A375 (cell line): ENCODE measurements at places on chromosomes 11 and 22. TPM values are rescaled to one million over a fixed set of nuclear protein-coding genes. Genes with fewer than 3 reads are reported as not detected.

POGLUT3 gene
- total RNA-seq = 19.7 and 22.0 TPM in 2 replicates

GLYATL2 gene
- total RNA-seq = 0.66 and 1.4 TPM in 2 replicates

SAA1 gene
- total RNA-seq = not detected in 2 replicates

CASP1 gene
- not detected in 2 replicates for total RNA-seq

MUC15 gene
- total RNA-seq = 3.7 and 4.2 TPM in 2 replicates

MRGPRX4 gene
- total RNA-seq = 1.2 and 1.5 TPM in 2 replicates

RAG1 gene
- total RNA-seq = 0.45 and 0.69 TPM in 2 replicates

SLC17A6 gene
- not detected in 2 replicates for total RNA-seq

PGR gene
- not detected in 2 replicates for total RNA-seq

C22orf15 gene
- total RNA-seq = not detected in 2 replicates

MED17 gene
- total RNA-seq = 42.4 and 46.8 TPM in 2 replicates

SCUBE1 gene
- not detected in 2 replicates for total RNA-seq

PDGFB gene
- 3.8 and 5.5 TPM in 2 replicates for total RNA-seq

ALKBH3 gene
- 47.5 and 53.0 TPM in 2 replicates for total RNA-seq

CATSPERZ gene
- total RNA-seq = 1.9 and 3.7 TPM in 2 replicates

TIMP3 gene
- 319 and 337 TPM in 2 replicates for total RNA-seq

CXCR5 gene
- not detected in 2 replicates for total RNA-seq

KCTD14 gene
- total RNA-seq = not detected in 2 replicates

OR2AG1 gene
- total RNA-seq = not detected in 2 replicates

UPK3A gene
- total RNA-seq = not detected in 2 replicates

RAB39A gene
- 1.1 and 2.3 TPM in 2 replicates for total RNA-seq

OR4C6 gene
- total RNA-seq = not detected in 2 replicates

KMT5B gene
- total RNA-seq = 20.9 and 23.8 TPM in 2 replicates

GNG3 gene
- total RNA-seq = not detected in 2 replicates

TEX54 gene
- total RNA-seq = 1.5 TPM in 1 of 2 replicates, not detected in the other

RABL2B gene
- 11.0 and 12.8 TPM in 2 replicates for total RNA-seq

GRM5 gene
- 0.30 and 0.32 TPM in 2 replicates for total RNA-seq

NR1H3 gene
- total RNA-seq = 27.0 and 32.1 TPM in 2 replicates

PACSIN3 gene
- total RNA-seq = 131 and 144 TPM in 2 replicates

DGAT2 gene
- 3.9 and 7.3 TPM in 2 replicates for total RNA-seq

MPEG1 gene
- not detected in 2 replicates for total RNA-seq

C1QTNF5 gene
- not detected in 2 replicates for total RNA-seq

RASSF10 gene
- 0.08 TPM in 1 of 2 replicates, not detected in the other for total RNA-seq

ANGPTL5 gene
- total RNA-seq = not detected in 2 replicates

SLC25A18 gene
- 0.21 TPM in 1 of 2 replicates, not detected in the other for total RNA-seq

CCDC86 gene
- total RNA-seq = 40.3 and 42.4 TPM in 2 replicates

SMC1B gene
- not detected in 2 replicates for total RNA-seq

CRYBB1 gene
- total RNA-seq = not detected in 2 replicates

RAB36 gene
- 3.6 and 3.7 TPM in 2 replicates for total RNA-seq

OR5A1 gene
- total RNA-seq = not detected in 2 replicates

VSIG10L2 gene
- total RNA-seq = 0.08 and 0.27 TPM in 2 replicates

DEUP1 gene
- not detected in 2 replicates for total RNA-seq

NAV2 gene
- 0.79 and 1.5 TPM in 2 replicates for total RNA-seq

ACR gene
- 1.1 TPM in 1 of 2 replicates, not detected in the other for total RNA-seq

MYO7A gene
- 0.49 and 0.88 TPM in 2 replicates for total RNA-seq

OR4A16 gene
- not detected in 2 replicates for total RNA-seq

SCN3B gene
- not detected in 2 replicates for total RNA-seq

KBTBD3 gene
- total RNA-seq = 2.3 and 2.4 TPM in 2 replicates

MIOX gene
- 0.34 TPM in 1 of 2 replicates, not detected in the other for total RNA-seq

SPA17 gene
- 14.1 and 18.0 TPM in 2 replicates for total RNA-seq

SHISAL1 gene
- total RNA-seq = 0.75 and 0.82 TPM in 2 replicates

SCGB1A1 gene
- total RNA-seq = not detected in 2 replicates

HTR3B gene
- total RNA-seq = not detected in 2 replicates

MN1 gene
- 0.24 and 0.26 TPM in 2 replicates for total RNA-seq

SLC22A12 gene
- not detected in 2 replicates for total RNA-seq

H19 gene
- 5.2 and 9.5 TPM in 2 replicates for total RNA-seq

IFITM1 gene
- 3.9 and 4.5 TPM in 2 replicates for total RNA-seq
